ENCODE measurements at places on chromosomes 16 and 17.
A peak's percentile ranks its signal among the peaks of the same experiment; 100 is the strongest.

GRCh38 chr16:66575060-66575459 is 4.2 kb upstream of the CMTM2 start:
- DNase-seq: no peak

DNA sequence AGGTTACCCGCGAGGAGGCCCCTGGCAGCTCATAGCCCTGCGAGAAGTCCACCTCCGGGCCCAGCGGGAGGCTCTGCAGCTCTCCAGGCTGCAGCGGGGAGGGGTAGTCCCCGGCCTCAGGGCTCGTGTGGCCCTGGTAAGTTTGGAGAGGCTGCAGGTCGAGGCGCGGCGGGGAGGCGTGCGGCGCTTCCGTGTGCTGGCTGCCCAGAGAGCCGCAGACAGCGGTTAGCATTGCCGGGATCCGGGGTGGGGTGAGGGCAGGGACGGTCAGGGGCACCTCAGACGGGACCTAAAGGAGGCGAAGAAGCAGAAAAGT is 2.8 kb downstream of the SP6 start:
- no peak for DNase-seq

GRCh38 chr17:72184805-72185204 is 64.0 kb downstream of the SOX9 start:
- DNase-seq: no peak

DNA sequence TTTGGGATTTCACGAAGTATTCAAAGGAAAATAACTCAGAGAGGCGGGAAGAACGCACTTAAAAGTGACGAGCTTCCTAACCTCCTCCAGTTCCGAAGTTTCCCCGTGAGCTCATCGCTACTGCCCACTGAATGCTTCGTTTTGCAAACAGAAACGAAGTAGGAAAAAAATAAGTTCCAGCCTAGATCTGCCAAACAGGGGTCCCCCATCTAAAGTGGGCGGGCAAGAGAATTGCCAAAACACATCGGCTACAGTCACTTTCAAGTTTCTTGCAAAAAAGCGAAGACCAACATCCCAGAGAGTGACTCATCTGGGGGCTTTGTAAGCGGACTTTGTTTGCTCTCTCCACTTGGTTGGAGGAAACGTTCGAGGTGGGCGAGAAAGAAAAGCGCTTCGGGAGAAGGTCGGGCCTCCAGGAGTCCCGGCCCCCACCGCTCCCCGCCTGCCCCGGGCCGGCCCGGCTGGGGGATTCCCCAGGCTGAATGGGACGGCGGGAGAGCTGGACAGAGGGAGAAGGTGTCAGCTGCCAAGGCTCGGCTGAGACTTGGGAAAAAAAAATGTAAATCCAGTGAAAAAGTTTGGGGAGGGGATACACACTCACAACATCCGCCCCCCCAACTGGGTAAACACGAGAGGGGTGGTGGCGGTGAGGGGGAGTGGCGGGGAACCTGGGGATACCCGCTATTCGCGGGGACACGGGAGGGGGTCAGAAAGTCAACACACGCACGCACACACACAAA is 1.0 kb downstream of the VEZF1 start:
- DNase-seq: peak; percentile 45
